ENCODE measurements at places on chromosomes 12 and 14.

GRCh38 chr12:50354908-50355307 is 41.5 kb downstream of the FAM186A start:
- DNase-seq, result no peak

GRCh38 chr14:23520899-23521533 is 30.5 kb downstream of the ZFHX2 start:
- DNase-seq, result no peak

- DNase-seq, result no peak
Observed at GRCh38 chr14:90523961-90524875, 127.4 kb downstream of the CALM1 start.

DNA sequence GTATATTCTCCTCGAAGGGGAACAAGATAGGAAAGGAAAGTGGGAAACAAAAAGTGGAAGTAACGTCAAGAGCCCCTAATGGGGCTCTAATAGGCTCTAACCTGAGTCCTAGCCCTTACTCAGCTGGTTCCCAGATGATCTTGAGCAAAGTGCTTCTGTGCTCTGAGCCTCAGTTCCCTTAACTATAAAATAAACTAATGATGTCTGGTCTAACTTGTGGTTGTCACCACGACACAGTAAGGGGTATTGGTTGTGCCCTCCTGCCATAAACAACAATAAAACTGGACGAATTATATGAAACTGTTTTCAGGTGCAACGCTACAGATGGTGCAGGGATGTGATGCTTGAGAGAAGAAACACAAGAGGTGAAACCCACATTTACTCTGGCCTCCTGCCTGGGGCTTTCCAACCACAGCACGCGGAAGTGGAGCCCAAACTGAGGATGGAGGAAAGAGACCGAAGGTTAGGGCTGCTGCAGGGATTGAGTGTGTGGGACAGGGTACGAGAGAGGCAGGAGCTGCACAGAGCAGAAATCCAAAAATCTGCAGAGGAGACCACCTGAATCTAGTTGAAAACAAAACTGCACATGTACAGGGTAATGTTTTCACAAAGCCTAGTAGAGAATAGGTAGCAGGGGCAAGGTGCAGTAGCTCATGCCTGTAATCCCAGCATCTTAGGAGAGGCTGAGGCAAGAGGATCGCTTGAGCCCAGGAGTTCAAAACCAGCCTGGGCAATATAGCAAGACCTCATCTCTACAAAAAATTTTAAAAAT is 45.6 kb upstream of the BCL2L14 start:
- no peak for DNase-seq

- DNase-seq, result no peak
Observed at GRCh38 chr12:118827606-118828005, 153.7 kb upstream of the SRRM4 start.

DNA sequence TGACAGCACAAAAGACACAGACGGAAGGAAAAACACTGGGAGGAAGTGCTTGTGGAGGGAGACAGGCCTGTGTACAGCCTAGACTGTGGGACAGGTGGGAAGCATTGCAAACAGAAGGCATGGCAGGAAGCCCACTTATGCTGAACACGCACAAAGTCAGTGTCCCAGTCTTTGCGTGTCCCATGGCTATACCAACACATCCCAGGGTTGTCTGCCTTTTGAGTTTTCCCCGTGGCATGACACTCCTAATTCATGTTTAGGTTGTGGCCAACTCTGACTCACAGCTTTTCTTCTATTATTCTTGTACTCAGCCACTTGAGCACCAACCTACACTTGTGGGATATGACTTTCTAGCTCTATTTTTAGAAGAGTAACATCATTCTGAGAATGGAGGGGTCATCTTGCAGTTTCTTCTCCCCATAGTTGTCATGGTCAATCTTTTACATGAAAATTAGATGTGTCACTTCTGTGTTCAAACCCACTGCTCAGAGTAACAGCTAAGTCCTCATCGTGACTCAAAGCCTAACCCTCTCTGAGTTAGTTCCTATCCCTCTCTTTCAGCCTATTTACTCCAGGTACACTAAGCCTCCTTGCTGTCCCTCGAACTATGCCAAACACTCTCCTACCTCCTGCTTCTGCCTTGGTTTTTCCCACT is 27.5 kb upstream of the JPH4 start:
- no peak for DNase-seq

DNA sequence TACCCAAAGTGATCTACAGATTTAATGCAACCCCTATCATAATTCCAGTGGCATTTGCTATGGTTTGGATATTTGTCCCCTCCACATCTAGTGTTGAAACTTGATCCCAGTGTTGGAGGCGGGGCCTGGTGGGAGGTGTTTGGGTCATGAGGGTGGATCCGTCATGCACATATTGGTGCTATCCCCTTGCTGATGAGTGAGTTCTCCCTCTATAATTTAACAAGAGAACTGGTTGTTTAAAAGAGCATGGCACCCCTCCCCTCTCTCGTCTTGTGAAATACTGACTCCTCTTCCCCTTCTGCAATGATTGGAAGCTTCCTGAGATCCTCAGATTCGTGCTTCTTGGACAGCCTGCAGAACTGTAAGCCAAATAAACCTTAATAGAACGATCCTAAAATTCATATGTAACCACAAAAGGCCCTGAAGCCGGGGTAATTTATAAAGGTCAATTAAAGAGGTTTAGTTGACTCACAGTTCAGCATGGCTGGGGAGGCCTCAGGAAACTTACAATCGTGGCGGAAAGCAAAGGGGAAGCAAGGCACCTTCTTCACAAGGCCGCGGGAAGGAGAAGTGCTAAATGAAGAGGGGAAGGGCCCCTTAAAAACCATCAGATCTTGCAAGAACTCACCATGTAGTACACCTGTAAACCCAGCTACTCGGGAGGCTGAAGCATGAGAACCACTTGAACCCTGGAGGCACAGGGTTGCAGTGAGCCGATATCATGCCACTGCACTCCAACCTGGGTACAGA is 41.2 kb downstream of the SLC39A9 start:
- no peak for DNase-seq

- DNase-seq, result no peak
Observed at GRCh38 chr14:43894534-43894933, 612.5 kb downstream of the FSCB start.

- no peak for DNase-seq
Observed at GRCh38 chr12:132391326-132392041, 62.1 kb upstream of the GALNT9 start.

DNA sequence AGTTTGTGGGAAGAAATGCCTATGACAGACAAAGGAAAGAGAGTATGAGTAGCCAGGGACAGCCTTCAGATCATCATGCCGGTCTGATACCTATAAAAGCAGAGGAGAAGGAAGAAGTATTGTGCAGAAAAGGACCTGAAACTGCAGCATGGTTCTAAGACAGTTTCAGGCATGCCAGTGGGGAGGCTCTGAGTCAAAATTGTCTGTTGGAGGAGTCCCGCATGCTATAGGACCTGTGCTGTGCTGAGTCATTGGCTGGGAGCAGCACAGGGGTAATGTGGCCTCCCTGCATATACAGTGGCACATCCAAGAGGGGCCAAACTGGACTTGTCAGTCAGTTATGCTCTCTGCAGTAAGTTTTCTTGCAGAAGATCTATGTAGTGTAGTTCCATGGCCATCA is 40.7 kb downstream of the NEUROD4 start:
- DNase-seq, result no peak

- no peak for DNase-seq
Observed at GRCh38 chr14:102222009-102222575, 82.4 kb downstream of the WDR20 start.

DNA sequence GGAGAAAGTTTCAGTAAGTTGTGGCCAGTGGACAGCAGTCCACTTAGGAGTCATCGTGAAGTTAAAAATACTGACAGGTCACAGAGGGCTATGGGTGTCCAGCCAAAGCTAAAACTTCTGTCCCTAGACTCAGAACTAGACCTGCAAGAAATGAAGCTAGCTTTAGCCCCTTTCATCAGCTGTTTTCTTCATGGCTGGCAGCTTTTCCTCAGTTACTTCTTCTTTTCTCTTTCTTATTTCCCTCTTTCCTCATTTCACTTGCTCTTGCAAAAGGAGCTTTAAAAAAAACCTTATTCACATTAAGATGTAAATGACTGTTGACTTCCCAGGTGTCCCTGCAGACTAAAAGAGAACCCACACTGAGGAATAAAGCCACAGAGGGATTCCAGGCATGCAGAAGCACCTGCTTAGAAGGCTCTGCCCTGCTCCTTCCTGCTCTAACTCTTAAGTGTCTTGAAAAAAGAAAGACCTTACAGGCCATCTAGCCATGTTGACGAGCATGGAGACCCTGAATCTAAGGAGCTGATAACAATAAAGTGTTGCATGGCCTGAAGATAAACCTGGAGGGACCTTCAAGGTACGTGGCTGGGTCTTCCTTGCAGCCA is 69.7 kb upstream of the CCND2 start:
- no peak for DNase-seq

DNA sequence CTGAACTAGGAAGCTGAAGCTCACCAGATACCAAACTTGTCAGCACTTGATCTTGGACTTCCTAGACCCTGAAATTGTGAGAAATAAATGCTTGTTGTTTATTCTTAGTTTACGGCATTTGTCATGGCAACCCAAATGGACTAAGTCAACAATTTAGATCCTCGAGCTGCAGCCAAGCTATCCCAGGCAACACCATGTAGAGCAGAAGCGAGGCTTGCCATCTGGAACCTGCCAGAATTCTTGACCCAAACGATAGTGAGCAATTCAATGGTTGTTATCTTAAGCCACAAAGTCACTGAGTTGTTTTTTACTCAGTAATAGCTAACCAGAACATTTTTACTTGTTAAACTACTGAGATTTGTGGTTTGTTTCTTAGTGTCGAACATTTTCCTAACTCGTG is 458.5 kb upstream of the FLRT2 start:
- no peak for DNase-seq

DNA sequence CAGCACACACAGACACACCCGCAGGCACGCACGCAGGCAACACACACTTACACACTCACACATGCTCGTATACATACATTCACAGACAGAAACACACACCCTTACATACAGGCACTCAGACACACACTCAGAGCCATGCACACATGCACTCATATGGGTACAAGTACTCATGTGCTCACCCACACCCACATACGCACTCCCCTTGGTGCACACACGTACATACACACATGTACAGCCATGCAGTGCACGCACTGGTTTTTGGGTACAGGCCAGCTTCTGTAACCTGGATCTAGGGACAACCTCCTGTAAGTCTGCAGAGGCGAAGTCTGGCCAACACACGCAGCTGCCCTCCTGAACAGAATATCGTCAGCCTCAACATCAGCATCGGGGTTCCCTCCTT is 221.3 kb upstream of the RTL1 start:
- no peak for DNase-seq

DNA sequence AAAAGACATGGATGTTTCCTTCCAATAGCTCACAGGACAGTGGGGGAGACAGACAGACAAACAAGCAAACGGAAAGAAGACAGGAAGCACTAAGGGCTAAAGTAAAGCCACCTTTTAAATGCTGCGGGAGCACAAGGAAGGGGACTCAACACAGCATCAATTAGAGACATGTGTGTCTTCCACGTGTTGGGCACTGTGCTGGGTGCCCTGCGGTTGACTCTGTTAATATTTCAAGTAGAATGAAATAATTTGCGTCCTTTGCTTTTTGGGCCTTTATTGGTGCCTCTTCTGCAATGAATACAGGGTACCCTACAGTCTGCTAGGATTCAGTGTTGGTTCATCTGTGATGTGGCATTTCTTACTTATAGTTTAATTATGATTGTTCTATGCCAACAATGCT is 90.9 kb upstream of the CPM start:
- DNase-seq, result no peak

GRCh38 chr12:53951577-53952334 is 2.9 kb upstream of the HOXC12 start:
- no peak for DNase-seq

DNA sequence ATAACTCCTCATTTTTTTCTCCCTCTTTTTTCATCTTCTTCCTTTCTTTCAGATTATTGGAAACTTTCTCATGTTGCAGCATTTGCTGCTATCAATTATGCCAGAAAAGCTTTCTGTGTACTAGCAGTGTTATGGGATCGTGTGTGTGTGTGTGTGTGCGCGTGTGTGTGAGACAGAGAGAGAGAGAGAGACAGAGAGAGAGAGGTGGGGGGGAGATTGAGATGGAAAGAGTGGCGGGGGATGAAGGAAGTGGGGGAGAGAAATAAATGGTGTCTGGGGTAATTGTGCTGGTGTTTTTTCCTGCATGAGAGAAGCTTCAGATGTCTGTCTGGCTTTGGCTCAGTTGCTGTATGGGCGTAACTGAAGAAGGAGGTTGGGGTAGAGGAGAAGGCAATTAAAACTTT is 268.9 kb downstream of the RAD51B start:
- no peak for DNase-seq

DNA sequence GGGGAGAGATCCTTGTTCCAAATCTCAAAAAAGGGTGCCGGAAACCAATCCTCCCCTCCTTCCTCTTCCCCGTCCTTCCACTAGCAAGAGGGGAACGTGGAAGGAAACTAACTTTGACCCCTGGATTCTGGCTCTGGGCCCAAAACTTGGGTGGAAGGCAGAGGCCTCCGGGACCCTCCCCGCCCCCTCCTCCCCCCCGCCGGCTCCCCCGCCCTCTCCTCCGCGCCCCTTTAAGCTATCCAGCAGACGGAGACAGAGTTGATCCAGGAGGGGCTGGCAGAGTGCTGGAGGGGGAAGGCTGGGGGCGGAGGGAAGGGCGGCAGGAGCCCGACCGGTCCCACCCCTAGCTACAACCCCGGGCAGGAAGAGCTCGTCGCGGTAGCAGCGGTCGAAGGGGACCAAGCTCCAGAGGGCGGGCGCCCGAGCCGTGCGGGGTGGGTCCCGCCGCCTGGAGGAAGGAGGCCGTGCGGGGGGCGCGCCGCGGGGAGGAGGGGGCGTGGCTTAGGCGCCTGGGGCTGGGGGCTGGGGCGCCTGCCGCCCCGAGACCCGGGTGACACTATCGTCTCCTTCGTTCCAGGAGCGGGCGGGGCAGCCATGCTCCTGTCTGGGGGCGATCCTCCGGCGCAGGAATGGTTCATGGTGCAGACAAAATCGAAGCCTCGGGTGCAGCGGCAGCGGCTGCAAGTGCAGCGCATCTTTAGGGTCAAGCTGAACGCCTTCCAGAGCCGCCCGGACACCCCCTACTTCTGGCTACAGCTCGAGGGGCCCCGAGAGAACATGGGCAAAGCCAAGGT is at the start of gene NYNRIN:
Gene NYNRIN, plus strand, starts transcription at position 351 of the 794 bp plus-strand sequence. Its CDS starts 244 bp downstream, at position 595.
- DNase-seq, result peak; percentile 77

GRCh38 chr12:19778797-19779196 is 339.5 kb downstream of the AEBP2 start:
- no peak for DNase-seq

DNA sequence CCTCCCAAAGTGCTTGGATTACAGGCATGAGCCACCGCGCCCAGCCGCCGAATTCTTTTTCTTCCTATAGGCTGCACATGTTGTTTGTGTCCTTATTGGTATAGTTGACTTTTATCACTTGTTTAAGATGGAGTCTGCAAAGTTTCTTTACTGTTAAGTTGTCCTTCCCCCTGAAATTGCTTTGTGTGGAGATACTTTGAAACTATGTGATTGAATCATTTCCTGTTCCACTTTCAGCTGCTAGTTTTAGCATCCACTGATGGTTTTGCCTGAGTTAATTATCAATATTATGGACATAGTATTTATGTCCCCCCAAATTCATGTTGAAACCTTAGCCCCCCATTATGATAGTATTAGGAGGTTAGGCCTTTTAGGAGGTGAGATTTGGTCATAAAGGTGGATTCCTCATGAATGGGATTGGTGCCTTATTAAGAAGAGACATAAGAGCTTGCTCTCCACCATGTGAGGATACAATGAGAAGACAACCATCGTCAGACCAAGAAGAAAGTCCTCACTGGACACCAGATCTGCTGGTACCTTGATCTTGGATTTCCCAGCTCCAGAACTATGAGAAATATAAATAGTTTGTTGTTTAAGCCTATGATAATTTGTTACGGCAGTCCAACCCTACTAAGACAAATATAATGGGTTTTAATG is 34.9 kb downstream of the PPHLN1 start:
- no peak for DNase-seq
